ENCODE measurements at places on chromosomes 7 and 10. TPM values are rescaled to one million over a fixed set of nuclear protein-coding genes. Genes with fewer than 3 reads are reported as not detected.

ZNF92 gene
- 10.9 TPM for total RNA-seq

LEP gene
- 0.59 TPM for total RNA-seq

CPA2 gene
- total RNA-seq = not detected

CALML5 gene
- 133 TPM for total RNA-seq

DNA sequence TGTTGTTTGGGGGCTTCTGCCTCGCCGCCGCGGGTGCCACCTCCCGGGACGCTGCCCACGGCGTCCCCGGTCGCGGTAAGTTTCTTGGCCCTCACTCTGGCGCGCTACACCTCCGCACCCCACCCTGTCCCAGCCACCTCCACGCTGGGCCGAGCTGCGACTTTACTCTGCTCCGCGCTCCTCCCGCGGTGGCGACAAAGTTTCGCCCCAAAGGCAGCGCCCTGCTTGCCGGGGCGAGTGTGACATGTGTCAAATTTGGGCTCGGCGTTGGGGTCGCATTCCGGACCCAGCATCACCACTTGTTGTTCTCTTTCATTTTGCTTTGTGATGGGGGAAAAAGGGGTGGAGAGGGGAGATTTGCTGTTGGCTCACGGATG, 167.7 kb upstream of the PPP1R3A start:
- no peak for DNase-seq

DNA sequence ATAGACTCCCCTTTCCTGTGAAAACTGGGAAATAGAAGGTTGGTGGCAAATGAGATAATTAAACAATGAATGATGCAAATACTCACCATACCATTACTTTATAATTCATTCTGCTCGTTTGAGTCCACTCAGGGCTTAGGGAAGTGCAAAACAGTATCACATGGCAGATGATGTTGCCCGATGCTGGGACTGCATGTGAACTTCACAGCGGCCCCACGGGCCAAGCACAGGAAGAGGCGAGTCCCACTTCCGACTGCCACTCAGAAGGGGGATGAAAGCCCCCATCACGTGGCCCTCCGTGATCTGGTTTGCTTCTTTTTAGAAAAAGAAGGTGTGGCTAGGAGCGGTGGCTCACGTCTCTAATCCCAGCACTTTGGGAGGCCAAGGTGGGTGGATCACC, 71.5 kb downstream of the PRPF18 start:
- no peak for DNase-seq

GRCh38 chr7:27100694-27101170, 1.8 kb downstream of the HOXA2 start:
- no peak for DNase-seq

DNA sequence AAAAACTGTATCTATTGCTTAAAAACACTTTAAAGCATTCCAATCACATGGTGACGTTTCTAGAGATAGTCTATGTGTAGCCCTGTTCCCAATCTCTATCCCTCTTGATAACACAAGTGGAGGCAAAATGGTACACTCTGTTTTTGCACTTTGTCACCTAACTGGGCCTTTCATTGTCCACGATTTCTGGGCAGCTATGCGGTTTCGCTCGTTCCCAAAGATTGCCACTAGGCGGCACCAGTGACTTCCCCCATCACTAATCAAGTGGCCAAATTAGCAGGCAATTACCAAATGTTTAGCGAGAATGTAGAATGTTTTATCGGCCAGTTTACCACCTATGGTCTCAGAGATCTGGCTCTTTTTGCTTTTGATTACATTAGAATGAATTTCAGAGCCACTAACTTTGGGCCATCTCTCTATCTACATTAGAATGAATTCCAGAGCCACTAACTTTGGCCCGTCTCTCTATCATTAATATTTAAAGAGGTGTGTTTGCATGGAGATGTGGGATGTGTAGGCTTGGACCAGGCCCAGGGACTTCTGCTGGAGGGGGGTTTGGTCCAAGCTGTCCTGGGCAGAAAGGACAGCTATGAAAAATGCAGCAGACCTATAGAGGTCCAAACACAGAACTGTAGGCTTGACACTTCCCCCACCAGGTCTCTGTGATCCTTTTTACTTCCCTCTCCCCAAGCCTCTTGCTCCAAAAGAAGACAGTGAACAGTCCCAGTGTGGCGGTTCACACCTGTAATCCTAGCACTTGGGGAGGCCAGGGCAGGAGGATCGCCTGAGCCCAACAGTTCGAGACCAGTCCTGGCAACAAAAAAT, 90.1 kb downstream of the EPC1 start:
- DNase-seq = peak; percentile 27
